ENCODE measurements at places on chromosomes 11 and 22. TPM values are rescaled to one million over a fixed set of nuclear protein-coding genes. Genes with fewer than 3 reads are reported as not detected.

DNA sequence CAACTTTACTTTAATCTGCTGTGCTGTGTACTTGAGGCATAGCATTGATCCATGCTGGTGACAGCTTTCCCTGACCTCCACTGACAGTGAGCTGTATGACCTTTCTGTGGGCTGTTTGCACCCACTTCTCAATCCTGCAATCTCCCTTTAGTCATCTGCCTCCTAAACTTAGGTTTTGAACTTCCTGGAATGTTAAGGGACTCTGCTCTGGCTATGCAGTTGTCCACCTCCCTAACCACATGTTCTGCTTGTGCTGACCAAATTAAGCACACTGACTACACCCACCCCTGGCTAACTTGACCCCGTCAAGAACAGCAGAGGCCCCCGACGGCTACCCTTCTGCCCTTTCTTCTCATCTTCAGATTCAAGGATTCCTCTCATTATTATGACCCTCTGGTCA, 89.1 kb upstream of the NTM start:
- H3K4me3 ChIP-seq, result no peak overlapping the region
- H3K36me3 ChIP-seq, result no peaks in the 10 kb centered on the region
- no peaks in the 10 kb centered on the region for H3K27me3 ChIP-seq
- H3K4me1 ChIP-seq, result no peaks in the 10 kb centered on the region

- H3K36me3 ChIP-seq, result peaks cover 19% of the 10 kb centered on the region
- H3K4me1 ChIP-seq, result no peaks in the 10 kb centered on the region
- no peaks in the 10 kb centered on the region for H3K27me3 ChIP-seq
- no peak overlapping the region for H3K27ac ChIP-seq
These were observed 16.2 kb upstream of the TRMU start for GRCh38 chr22:46319319-46319718.

- peaks cover 4% of the 10 kb centered on the region for H3K36me3 ChIP-seq
- peak overlapping the region; percentile 71 for H3K27ac ChIP-seq
- no peak for DNase-seq
- no peak overlapping the region for H3K4me3 ChIP-seq
- no peaks in the 10 kb centered on the region for H3K27me3 ChIP-seq
These were observed 4.4 kb upstream of the ZNRD2 start for GRCh38 chr11:65565624-65566453.

DNA sequence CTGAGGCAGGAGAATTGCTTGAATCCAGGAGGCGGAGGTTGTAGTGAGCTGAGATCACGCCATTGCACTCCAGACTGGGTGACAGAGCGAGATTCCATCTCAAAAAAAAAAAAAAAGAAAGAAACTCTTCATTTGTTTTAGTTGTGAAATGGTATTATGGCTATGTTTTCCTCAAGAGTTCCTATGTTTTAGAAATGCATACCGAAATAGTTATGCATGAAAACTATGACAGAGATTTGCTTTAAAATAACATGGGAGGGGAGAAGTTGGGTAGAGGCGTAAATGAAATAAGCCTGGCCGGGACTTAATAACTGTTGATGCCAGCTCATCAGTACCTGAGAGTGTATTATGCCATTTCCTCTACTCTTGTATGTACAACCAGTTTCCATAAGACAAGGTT, 48.3 kb downstream of the FEZ1 start:
- peaks cover 9% of the 10 kb centered on the region for H3K4me1 ChIP-seq
- no peak overlapping the region for H3K4me3 ChIP-seq
- no peaks in the 10 kb centered on the region for H3K36me3 ChIP-seq
- H3K27ac ChIP-seq, result no peak overlapping the region
- no peak for DNase-seq

CRACR2B gene
- 0.72 TPM for total RNA-seq

RBM7 gene
- 37.7 TPM for total RNA-seq

EXPH5 gene
- total RNA-seq, result under 0.01 TPM

OR8K3 gene
- total RNA-seq, result not detected

SCGB1A1 gene
- total RNA-seq, result not detected

MS4A7 gene
- 0.36 TPM for total RNA-seq

Measured in osteoblast (primary cell).